HTR-8/SVneo (cell line): ENCODE measurements at places on chromosomes 1 and 21.

DNA sequence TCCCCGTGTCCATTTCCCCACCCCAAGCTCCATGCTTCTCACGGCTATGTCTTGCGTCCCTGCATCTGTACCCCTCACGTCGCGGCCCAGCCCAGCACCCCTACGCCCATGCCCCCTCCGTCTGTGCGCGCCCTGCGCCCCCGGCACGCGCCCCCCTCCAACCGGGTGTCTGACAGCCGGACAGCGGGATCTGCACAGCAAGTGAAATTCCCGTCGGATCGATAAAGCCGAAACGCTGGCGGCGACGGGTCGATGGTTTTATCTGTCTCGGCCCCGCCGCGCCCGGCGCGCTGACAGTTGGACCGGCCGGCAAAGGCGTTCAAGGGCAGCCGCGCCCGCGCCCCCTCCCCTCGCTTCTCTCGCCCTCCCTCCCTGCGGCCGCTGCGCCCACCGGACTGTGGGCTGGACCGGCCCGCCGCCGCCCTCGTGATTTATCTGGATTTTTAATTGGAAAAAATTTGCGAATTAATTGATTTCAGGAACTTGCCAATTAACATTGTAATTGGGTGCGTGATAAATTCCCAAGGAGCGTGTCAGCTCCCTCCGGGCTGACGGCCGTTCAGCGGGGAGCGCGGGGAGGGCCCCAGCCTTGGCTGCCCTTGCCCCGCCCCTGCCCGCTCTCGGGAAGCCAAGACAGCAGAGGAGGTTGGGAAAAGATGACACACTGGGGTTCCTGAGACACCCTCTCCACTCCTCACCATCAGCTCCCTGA, 57.1 kb downstream of the TMEM53 start:
- peak; percentile 77 for DNase-seq

GRCh38 chr1:187646536-187647107, 817.9 kb downstream of the PLA2G4A start:
- no peak for DNase-seq

- no peak for DNase-seq
Observed at GRCh38 chr1:160220301-160220700, 15.1 kb downstream of the PEA15 start.

DNA sequence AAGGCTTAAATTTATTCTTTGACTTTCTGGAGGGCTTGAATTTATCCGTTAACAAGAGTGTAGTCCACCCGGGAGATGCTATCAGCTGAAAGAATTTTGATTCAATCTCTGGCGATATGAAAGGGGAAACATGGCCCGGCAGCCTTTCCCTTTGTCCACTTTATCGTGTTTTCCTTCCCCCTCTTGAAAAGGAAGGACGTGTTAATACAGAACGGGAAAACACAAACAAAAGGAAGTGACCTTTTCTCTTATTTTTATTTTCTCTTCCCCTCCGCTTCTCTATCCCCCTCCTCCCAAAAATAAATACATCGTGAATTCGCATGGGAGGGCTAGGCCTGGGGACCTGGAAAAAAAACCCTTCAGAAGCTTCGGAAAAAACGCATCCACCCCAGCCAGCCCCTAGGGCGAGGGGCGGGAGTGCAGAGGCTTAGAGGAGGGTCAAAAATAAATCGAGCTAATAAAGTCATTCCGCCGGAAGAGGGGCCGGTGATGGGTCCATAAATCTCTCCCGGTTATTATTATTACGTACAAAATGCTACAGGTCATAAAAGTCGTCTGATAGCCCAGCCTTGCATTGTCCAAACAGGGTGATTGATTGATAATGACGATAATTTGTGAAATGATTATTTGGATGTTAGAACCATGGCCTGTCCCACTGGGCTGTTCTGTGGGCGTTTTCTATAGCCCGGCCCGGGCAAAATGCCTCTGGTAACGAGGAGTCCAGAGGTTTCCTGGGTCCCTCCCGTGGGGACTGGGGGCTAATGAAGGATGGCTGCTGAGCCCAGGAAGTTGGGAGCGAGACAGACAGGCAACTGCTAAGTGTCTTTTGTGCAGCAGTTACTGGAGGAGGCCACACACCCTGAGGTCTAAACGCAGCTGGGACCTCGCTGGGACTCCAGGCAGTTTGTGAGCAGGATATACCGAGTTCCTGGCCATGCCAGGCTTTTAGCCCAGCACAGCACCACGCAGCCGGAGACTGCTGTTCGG, 179.4 kb downstream of the PRDM16 start:
- no peak for DNase-seq

DNA sequence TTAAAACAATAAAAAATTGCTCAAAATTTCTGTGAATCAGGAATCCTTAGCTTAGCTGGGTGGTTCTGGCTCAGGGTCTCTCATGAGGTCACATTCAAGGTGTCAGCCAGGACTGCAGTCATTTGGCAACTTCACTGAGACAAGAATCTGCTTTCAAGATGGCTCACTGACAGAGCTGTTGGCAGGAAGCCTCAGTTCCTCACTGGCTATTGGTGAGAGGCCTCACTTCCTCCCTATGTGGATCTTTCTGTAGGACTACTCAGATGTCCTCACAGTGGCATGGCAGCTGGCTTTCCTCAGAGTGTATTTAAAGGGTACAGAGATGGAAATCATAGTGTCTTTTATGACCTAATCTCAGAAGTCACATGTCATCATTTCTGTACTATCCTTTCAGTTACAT, 785.7 kb downstream of the ADGRL2 start:
- DNase-seq = no peak

GRCh38 chr1:197521118-197521739, 253.2 kb downstream of the CRB1 start:
- peak; percentile 9 for DNase-seq
